ENCODE measurements at places on chromosomes 2 and 18.

GRCh38 chr2:20678780-20679179, 11.8 kb downstream of the GDF7 start:
- DNase-seq = no peak

- DNase-seq = no peak
Observed at GRCh38 chr18:75211626-75211952, 992 bp downstream of the TSHZ1 start.

DNA sequence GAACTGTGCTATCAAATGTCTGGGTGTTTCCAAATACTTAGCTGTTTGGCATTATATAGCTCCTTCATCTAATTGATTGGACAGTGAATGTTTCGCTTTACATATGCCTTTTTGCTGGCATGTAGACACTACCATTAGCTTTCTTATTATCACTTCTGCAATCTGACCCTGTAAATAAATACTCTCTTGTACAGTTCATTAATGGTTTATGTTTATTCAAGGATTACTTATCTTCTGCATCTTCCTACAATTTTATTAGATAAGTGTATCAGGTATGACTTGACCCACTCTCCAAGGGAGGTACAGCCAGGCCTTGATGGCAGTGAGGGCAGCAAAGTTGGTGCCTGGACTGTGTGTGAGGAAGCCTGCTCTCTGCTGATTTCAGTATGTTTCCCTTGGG, 614.1 kb upstream of the SETBP1 start:
- no peak for DNase-seq

DNA sequence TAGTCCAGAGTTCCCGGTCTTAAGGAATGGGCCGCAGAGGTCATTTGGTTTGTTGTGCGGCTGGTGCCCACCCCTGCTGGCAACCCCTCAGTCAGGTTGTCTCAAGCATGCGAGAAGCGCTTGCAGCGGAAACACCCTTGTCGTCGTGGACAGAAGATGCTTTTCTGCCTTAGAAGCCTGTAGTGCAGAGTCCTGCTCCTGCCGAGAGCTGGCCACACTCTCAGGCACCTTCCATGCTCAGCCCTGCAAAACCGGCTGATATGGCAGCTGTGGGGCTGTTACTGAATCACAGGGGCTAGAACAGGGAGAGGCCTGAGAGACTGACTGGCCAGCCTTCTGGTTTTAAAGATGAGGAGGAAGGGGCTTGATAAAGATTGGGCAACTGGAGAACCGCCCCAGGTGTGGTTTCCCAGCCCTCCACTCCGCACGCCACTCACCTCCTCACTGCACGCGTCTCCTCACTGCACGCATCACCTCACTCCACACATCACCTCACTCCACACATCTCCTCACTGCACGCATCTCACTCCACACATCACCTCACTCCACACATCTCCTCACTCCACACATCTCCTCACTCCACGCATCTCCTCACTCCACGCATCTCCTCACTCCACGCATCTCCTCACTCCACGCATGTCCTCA, 103.6 kb downstream of the USP40 start:
- no peak for DNase-seq

DNA sequence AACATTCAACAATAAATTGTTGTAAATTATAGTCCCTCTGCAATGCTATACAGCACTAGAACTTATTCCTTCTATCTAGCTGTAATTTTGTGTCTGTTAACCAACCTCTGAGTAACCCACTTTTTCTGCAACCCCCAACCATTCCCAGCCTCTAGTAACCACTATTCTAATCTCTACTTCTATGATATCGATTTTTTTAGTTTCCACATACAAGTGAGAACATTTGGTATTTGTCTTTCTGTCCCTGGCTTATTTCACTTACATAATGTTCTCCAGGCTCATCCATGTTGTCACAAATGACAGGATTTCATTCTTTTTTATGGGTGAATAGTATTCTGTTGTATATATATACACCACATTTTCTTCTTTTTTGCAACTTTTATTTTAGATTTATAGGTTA, 147.6 kb downstream of the MAIP1 start:
- DNase-seq = no peak

DNA sequence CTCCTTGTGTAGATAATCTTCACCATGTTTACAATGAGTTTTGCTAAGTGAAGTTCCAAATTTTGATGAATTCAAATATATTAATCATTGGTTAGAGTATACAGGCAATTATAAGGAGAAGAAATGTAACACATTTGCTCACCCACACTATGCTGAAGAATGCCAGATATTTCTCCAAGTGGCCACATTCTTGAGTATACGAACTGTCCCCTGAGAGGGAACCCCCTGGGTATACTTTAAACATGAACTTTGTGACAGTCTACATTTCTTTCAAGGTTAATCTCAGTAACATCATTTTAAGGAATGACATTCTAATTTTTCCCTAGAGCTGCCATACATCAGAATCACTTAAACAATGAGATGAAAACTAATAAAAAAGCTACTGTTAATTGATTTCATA, 39.8 kb upstream of the CDKL4 start:
- DNase-seq = no peak

DNA sequence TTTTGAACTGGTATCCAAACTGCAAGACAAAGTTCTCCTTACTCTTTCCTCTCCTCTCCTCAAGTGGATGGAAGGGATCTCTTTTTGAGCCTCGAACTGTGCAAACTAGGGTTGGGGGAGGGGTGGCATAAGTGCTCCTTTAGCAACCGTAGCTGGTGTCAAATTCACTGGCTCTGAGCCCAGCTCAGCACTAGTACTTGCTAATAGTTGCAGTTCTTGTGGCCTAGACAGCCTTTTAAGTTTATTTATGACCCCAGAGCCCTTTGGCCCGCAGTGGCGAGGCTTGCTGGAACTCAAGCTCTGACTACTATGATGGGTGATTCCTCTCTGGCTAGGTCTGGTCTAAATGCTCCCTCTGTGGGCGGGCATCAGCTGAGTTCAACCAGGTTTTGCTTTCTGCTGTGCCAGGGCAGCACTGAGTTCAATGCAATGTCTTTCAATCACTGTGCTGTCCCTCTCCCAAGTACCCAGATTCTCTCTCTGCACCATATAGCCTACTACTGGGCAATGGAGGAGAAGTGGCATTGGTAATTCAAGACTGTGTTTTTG, 528.4 kb upstream of the SYT4 start:
- DNase-seq = no peak

GRCh38 chr2:26854283-26854827, 6.4 kb downstream of the DPYSL5 start:
- DNase-seq = no peak

GRCh38 chr2:222993920-222994650, 57.9 kb upstream of the KCNE4 start:
- no peak for DNase-seq

GRCh38 chr2:170224692-170225294, 46.8 kb downstream of the MYO3B start:
- no peak for DNase-seq

GRCh38 chr2:40415391-40415790, 36.5 kb downstream of the SLC8A1 start:
- no peak for DNase-seq

DNA sequence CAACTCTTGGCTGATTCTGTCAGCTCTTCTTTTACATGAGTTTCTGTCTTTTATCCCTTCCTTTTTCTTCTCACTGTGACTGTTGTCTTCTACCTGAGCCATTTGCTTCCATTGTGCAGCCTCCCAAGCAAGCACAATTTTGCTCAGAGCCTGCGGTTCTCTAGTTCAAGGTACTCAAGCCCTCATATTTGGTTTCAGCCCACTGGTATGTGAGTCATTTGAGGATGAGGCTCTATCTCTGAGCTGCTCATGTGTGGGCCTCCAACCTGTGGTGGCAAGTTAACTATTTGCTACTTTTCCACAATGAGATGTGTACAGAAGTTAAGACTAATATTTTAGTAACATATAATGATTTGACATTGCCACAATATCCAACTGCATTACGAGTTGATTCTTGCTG, 183.0 kb downstream of the PHLPP1 start:
- no peak for DNase-seq

- DNase-seq = no peak
Observed at GRCh38 chr2:29074411-29074810, at the start of gene PCARE. Gene PCARE (minus strand): TSS chr2:29074523. CDS start chr2:29074261, 262 bp downstream.

- DNase-seq = no peak
Observed at GRCh38 chr2:114156366-114157056, 266.6 kb downstream of the ACTR3 start.

GRCh38 chr2:26640331-26640745, 828 bp downstream of the CIB4 start:
- no peak for DNase-seq

GRCh38 chr18:199768-200167, 41.4 kb downstream of the USP14 start:
- DNase-seq = no peak

- DNase-seq = no peak
Observed at GRCh38 chr2:70979626-70980025, 1.2 kb downstream of the ANKRD53 start.

DNA sequence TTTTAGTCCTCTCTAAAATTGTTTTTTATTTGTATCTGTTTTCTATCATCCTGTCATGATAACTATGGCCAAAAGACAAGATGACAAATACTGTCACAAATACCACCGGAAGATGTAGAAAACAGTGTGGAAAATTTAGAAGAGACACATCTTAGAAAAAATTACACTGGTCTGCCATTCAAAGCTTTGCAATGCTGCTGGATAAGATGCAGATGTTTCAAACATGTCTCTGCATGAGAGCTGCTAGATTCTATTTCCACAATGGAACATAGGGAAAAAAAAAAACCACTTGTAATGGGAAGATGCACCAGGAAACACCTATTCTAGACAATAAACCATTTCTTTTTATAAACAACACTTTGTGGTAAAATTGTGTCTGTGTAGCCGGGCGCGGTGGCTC, 5.8 kb upstream of the TAF1B start:
- no peak for DNase-seq

DNA sequence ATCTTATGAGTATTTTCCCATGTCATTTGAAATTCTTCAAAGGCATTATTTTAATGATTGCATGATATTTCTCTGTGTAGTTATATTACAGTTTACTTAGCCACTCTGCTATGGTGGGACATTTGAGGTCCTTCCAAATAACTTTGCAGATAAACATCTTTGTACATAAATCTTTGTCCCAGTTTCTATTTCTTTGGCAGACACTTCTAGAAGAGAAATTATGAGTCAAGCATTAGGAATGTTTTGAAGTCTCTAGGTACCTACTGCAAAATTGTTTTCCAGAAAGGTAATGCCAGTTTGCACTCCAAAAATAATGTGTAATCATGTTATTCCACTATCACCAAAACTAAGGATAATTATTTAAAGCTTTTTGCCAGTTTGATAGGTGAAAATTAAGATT, 149.7 kb downstream of the EN1 start:
- no peak for DNase-seq

GRCh38 chr2:240138254-240138984, 2.0 kb downstream of the OTOS start:
- no peak for DNase-seq

GRCh38 chr2:39568561-39569006, 97.1 kb upstream of the TMEM178A start:
- no peak for DNase-seq

GRCh38 chr2:4715065-4715464, 977.1 kb upstream of the SOX11 start:
- no peak for DNase-seq

GRCh38 chr2:84919885-84920580, 14.6 kb downstream of the TMSB10 start:
- DNase-seq = no peak

GRCh38 chr2:241898463-241899270, 29.1 kb downstream of the RTP5 start:
- DNase-seq = no peak

- no peak for DNase-seq
Observed at GRCh38 chr2:109226128-109226527, 97.1 kb downstream of the SH3RF3 start.

GRCh38 chr2:222054813-222055212, 244.0 kb downstream of the PAX3 start:
- DNase-seq = no peak

DNA sequence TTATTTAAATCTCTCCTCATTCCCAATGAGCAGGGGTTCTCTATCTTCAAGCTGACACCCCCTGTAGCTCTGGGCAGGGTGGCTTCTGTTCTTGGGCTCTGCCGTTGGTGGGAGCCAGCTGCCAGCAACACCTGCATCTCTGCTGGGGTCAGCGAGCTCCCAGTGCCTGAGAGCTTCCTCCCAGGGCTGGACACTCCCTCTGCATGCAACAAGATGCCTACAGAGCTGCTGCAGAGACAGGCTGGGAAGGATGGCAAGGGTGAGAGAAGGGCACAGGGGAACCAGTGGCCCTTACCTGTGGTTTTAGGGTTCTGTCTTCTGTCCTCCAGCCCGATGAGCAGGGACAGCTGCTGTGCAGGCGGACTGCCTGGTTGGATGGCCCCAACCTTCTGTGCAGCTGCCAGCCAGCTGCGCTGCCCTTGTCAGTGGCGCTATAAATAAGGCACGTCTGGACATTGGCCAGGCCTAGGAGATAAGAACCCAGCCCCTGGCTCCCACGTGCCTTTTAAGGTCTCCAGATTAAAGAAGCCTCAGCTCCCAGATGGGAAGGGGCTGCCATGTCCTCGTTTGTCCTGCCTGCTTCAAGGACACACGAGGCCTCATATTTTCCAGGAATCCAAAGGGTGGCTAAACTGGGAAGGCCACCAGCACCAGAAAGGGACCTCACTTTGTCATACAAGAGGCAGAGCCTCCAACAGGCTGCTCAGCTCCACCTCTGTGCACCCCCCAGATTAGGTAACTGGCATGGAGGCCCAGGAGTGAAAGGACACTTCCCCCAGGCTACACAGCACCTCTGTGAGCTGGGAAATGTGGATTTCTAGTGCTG, 39.5 kb upstream of the FHL2 start:
- no peak for DNase-seq

- DNase-seq = no peak
Observed at GRCh38 chr2:171822525-171823322, 71.3 kb downstream of the SLC25A12 start.

DNA sequence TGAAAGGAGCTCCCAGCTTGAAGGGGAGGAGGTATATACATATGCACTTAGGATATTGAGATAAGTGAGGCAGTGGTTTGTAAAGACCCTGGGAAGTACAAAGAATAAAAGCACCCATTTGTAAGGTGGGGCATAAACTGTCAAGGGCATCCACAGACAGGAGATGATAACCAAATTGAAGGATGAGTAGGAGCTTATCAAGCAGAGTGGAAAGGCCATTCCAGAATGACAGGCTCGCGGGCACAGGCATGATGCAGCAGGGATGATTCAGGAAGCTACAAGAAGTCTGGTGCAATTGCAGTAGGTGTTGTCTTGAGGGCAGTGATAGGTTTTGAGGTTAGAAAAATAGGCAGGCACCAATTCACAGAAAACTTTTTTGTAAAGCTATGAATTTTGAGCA, 504.8 kb downstream of the PIK3C3 start:
- no peak for DNase-seq

GRCh38 chr2:100645695-100646429, 83.1 kb downstream of the PDCL3 start:
- no peak for DNase-seq

DNA sequence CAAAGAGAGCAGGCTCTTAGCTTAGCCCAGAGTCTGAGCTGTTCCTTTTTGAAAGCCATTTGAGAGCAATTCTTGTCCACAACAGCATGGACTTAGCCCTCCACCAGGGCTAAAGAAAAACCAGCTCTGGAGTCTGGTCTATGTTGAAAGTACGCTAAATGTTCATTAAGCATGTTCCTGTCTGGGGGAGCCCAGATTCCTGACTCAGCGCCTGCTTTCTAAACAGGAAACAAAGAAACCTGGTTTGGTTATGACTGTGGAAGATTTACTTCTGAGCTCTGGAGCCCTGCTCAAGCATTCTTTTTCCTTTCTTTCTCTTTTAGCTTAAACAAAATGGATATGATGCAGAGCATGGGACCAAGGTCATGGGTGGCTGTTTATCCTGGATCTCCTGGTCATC, 279.8 kb downstream of the RBM43 start:
- DNase-seq = no peak

- no peak for DNase-seq
Observed at GRCh38 chr2:147382322-147382948, 462.4 kb upstream of the ACVR2A start.
